ENCODE measurements at places on chromosomes 13 and 19.

DNA sequence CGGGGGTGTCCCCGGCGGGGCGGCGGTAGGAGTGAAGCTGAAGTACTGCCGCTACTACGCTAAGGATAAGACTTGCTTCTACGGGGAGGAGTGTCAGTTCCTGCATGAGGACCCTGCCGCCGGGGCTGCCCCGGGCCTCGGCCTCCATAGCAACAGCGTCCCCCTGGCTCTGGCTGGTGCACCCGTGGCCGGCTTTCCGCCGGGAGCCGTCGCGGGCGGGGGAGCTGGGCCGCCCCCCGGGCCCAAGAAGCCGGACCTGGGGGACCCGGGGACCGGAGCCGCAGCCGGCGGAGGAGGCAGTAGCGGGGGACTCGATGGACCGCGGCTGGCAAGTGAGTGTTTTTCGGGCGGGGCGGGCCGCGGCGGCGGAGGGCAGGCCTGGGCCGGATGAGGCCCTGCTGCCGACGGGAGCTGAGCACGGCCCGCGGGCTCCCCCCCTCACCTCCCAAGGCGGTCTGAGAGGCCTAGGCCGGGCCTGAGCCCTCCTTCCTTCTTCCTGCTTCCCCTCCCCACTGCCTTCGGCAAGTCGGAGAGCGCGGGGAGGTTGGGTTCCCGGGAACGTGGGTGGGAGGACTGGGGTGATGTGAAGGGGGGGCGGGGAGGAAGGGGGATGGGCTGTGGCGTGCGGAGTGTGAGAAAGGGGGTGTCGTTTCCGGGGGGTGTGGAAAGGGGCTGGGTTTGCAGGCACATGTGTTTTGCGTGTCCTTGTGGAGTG is 568 bp downstream of the PAN3 start:
- DNase-seq = peak; percentile 74

- no peak for DNase-seq
Observed at GRCh38 chr13:32537580-32538142, 934 bp downstream of the N4BP2L2 start.

GRCh38 chr13:92578358-92578757 is 648.2 kb upstream of the GPC6 start:
- DNase-seq = no peak

- peak; percentile 82 for DNase-seq
Observed at GRCh38 chr19:55336101-55336500, 3.6 kb upstream of the KMT5C start.

DNA sequence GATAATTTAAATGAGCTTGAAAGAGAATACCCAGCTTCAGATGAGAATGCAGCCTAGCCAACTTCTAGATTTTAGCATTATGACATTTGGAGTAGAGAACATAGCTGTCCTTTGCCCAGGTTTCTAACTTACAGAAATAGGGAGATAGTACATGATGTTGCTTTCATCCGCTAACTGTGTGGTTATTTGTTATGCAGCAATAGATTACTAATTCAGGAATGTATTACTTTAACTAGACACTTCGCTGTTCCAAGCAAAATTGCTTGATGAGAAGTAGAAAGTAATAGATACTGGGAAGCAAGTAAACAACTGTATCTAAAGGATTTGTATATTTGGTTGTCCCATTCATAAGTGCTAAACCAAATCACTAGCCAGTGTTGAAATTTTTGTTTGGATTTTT is 790.9 kb upstream of the PRR20A start:
- DNase-seq = no peak

- DNase-seq = no peak
Observed at GRCh38 chr13:20414546-20415305, 110.9 kb downstream of the CRYL1 start.

- no peak for DNase-seq
Observed at GRCh38 chr13:33690354-33690753, 127.6 kb upstream of the RFC3 start.

DNA sequence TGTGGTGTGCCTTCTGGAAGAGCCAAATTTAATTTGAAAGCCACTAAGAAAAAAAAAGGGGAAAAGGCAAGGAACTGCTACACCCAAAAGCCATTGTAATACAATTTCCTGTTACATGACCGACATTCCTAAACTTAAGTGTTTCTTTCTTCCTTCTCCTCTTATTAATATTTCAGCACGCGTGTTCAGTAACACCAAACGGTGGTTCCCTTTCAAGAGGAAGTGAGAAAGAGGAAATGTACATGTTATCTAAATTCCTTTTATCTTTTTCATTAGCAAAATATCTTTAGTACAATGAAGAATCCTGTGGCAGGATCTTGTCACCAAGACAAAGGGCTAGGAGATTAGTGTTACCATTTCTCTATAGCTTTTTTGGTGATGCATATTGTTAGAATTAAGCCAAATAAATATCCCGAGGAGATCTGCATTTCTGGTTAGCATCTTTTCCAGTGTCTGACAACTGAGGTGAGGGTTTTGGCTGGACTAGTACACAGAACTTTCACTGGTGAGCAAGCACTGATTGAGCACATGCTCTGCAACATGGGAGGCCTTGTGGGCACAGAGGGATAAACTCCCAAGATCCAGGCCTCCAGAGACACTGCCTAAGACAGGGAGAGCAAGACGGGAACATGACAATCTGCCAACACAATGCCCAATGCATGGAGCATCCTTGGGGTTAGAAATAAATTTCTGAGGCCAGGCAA is 22.1 kb downstream of the LATS2 start:
- DNase-seq = no peak

DNA sequence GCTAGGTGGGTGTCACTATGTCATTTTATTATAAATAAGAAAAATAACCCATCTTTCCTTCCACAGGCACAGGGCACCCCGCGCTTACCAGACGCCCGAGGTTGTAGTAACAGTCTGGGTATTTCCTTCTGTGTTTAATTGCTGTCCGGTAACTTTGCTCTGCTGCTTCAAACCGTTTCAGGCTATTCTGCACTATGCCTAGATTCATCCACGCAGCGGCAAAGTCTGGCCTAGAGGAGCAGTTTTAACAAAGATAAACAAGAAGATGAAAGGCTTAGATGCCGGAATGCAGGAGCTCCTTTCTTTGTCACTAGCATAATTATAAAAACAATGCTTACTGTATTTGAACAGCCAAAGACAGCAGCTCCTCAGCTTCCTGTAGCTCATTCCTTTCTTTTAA is 36.9 kb upstream of the GGACT start:
- no peak for DNase-seq

DNA sequence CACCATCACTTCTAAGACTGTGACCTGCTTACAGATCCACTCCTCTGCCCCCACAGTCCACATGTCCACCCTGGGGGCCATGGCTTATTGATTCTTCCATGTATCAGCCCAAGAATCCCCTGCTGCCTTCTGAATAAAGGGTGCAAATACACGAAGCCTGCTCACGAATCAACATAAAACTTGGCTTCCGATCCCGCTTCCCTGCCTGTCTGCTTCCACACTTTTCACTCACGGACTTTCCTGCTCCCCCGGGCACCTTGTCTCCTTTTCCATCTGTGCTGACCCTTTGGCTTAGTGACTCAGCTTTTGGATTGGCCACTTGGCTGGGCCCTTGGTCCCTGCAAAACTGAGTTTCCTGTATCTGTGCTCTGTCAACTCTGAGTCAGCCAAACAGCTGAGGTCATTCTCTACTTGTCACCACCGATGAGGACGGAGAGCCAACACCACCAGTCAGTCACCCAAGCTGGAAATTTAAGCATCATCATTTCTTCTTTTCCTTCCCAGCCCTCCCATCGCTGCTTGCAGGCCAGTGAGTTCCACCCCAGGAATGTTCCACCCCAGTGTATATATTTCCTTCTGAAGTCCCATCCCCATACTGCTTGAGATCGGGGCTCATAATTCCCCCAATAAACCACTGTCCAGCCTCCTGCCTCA is 11.4 kb upstream of the USP12 start:
- no peak for DNase-seq

GRCh38 chr19:34124828-34125227 is 47.5 kb upstream of the LSM14A start:
- DNase-seq = no peak

DNA sequence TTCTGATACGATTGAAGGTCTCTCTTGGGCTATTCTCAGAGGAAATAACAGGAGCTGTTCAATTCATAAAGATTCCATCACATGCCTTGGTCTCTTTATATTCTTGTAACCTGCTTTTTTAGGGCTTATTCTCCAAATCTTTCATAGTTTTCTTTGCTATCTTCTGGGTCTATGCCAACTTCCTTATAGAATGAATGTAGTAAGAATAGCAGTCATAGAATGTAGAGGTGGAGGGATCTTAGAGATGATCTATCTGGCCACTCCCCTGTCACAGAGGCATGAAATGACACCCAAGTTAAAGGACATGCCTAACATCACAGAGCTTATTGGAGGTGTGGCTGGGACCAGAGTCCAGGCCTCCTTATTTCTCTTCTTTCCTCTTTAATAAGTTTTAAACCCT is 13.2 kb downstream of the LCP1 start:
- no peak for DNase-seq

DNA sequence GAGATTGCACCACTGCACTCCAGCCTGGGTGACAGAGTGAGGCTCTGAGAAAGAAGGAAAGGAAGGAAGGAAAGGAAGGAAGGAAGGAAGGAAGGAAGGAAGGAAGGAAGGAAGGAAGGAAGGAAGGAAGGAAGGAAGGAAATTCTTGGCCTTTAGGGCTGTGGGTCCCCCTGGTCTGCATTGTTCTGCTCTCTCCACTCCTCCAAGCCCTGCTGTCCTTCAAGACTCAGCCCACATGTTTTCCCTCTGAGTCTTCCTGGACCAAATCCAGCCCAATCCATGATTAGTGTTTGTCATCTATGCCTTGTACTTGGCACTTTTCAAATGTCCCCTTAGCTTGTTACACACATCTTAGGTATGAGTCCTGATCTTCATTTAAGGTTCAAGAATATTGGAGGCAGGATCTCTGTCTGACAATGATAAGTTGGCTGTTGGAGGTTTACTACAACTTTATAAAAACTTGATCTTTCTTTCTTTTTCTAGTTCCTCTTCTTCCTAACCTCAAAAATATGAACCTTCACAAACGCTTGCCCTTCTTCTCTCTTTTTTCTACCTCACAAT is 48.8 kb upstream of the INTS6 start:
- no peak for DNase-seq

- no peak for DNase-seq
Observed at GRCh38 chr13:46339035-46339666, 47.9 kb downstream of the RUBCNL start.

DNA sequence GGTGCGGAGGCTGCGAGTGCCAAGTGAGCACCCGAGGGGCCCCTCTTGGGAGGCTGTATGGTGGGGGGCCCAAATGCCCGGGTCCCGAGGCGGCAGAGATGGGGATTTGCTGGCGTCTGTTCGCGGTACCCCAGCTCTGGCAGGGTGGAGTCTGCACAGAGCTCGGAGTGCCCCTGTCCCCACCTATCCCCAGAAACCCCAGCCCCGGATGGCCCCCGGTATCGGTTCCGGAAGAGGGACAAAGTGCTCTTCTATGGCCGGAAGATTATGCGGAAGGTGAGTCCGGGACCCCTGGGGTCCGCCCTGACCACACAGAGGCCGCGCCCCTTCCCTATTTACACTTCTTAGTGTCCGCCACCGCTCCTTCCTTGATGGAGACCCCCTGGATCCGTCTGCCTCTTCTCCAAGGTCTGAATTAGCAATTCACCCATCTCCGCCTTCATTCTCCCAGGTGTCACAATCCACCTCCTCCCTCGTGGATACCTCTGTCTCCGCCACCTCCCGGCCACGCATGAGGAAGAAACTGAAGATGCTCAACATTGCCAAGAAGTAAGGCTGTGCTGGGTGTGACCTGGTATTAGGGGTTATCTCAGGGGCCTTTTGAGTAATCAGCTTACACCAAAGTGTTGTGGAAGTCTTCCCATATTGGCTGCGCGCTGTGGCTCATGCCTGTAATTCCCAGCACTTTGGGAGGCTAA is 630 bp downstream of the PNPLA6 start:
- DNase-seq = no peak

- no peak for DNase-seq
Observed at GRCh38 chr13:40275636-40276035, 390.8 kb downstream of the FOXO1 start.

- DNase-seq = no peak
Observed at GRCh38 chr19:52176574-52176973, 5.2 kb upstream of the ZNF836 start.

DNA sequence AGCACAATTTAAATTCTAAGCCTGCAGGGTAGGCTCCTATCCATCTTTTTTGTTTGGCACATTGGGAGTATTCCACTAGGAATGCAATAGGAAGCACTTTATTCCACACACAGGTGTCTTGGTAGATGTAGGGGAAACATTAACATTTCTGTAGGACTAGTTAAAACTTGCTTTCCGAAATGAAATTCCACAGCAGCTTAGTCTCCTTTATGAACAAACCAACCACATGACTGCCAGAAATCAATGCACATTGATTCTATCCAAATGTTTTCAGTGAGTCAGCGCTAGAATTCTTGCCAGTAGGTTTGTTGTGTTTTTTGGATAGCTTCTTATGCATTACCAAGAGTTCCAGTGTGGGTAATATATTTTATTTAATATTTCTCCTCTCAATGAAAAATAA is 207.9 kb upstream of the CSNK1A1L start:
- no peak for DNase-seq

DNA sequence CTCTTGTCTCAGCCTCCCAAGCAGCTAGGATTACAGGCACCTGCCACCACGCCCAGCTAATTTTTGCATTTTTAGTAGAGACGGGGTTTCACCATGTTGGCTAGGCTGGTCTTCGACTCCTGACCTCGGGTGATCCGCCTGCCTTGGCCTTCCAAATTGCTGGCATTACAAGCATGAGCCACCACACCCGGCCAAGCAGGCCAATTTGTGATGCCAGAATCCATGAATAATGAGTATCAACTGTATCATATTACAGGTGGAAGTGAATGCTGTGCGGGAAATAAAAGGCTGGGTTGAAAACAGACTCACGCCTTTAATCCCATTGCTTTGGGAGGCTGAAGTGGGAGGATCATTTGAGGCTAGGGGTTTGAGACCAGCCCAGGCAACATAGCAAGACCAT is 3.6 kb upstream of the NFILZ start:
- DNase-seq = no peak

GRCh38 chr19:8251025-8251472 is 41.9 kb downstream of the CERS4 start:
- no peak for DNase-seq

Measured in RWPE2 (cell line).